AG08396 (cell line): ENCODE measurements at places on chromosomes 4 and X.

DNA sequence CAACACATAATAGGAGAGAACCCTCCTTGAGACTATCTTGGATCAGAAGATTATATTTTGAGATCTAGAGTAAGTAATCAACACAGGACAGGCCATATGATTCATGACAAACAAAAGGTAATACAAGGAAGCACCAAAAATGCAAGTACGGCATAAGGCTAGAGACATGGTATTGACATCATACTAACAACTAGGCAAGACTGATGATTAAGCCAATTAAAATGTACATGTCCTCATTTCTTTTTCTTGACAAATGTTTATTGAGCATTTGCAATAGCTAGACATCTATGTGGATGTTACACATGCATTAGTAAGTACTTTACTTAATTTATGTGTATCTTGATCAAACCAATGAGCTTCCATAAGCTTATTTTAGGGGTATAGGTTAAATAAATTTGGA lies 695.7 kb upstream of the GALNTL6 start:
- DNase-seq, result no peak

GRCh38 chr4:98610926-98611676 lies 47.3 kb downstream of the TSPAN5 start:
- DNase-seq, result no peak

DNA sequence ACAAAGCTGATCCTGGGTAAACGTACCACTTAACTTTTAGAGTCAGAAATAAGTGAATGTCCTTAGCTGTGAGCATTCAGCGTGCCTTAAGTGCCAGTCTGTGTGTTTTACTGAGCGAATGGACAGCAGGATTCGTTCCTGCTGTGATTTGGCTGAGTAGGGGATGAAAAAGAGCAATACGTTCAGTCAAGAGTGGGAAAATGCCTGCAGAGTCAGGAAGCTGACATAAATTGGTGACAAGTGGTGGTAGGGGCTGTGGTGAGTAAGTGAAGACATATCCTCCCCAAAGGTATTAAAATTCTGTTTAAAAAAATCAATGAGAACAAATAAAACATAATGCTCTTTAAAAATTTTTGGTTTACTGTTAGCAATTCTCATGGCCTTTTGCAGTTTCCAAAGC lies 56.6 kb upstream of the TNIP3 start:
- DNase-seq, result no peak

- no peak for DNase-seq
Observed at GRCh38 chrX:149910178-149910695, 19.1 kb upstream of the HSFX4 start.

GRCh38 chr4:121239951-121240350 lies 75.8 kb upstream of the TNIP3 start:
- DNase-seq, result no peak
